ENCODE measurements at places on chromosomes 4 and X. TPM values are rescaled to one million over a fixed set of nuclear protein-coding genes. Genes with fewer than 3 reads are reported as not detected.
A peak's percentile ranks its signal among the peaks of the same experiment; 100 is the strongest.

GRCh38 chrX:29617276-29617675 is 598.1 kb upstream of the MAGEB2 start:
- no peak overlapping the region for H3K4me3 ChIP-seq
- H3K36me3 ChIP-seq = no peaks in the 10 kb centered on the region
- no peak overlapping the region for H3K27ac ChIP-seq
- H3K4me1 ChIP-seq = no peaks in the 10 kb centered on the region
- no peaks in the 10 kb centered on the region for H3K27me3 ChIP-seq
- no peak for DNase-seq

The FAM9B gene
- polyA plus RNA-seq = not detected

DNA sequence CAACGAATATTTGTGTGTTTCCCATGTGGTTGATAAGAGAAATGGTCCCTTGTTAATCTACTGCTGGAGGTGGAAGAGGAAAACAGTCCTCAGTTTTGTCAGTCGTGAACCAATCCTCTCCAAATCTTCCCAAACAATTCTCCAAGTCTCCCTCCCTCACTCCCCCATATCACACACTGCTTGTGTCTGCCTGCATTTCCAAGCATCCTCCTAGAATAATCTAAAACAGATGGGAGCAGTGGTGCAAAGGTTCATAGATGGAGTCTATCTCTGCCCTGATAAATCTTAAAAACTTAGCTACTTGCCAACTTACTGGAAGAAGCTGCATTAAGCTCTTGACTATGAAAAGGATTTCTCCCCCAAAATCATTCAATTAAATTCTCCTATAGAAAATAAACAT is 43.7 kb upstream of the SH3KBP1 start:
- no peaks in the 10 kb centered on the region for H3K36me3 ChIP-seq
- no peak overlapping the region for H3K27ac ChIP-seq
- no peak for DNase-seq
- H3K27me3 ChIP-seq = no peaks in the 10 kb centered on the region

The PAGE2B gene
- 0.24 TPM for polyA plus RNA-seq

The PNMA5 gene
- polyA plus RNA-seq = not detected

DNA sequence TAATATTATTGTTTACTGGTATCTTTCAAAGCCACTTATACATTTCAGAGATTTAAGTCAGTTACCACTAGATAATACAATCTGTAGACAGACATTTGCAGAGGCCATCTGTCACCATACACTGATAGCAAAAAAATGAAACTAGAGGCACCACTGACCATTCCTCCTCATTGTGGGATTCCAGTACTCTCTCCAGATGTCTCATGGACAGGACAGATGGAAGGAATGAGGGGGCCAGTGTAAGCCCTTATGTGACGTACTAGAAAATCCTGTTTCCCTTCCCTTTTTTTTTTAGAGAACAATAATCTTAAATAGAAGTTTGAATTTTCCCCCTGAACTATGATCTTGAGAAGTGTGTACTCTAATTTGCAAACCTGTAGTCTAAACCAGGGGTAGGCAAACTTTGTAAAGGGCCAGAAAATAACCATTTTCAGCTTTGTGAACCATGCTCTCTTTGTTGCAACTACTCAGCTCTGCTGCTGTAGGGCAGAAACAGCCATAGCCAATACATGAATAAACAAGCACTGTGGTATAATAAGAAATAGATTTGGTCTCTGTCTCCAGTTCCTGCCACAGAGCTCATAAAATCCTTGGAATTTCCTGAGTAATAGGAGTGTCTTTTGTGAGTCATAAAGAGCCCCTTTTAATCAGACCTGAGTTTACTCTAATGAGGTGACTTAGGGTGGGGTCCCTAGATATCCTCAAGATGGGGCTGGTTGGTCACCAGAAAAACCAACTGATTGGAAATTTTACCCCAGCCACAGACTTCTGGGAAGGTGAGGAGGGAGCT is 90.4 kb downstream of the MOSPD2 start:
- no peak overlapping the region for H3K4me3 ChIP-seq
- DNase-seq = no peak
- no peaks in the 10 kb centered on the region for H3K36me3 ChIP-seq
- H3K27ac ChIP-seq = no peak overlapping the region
- H3K27me3 ChIP-seq = no peaks in the 10 kb centered on the region

GRCh38 chrX:115284877-115285276 is 4.6 kb upstream of the LUZP4 start:
- no peak overlapping the region for H3K27ac ChIP-seq
- no peak overlapping the region for H3K4me3 ChIP-seq
- DNase-seq = no peak

DNA sequence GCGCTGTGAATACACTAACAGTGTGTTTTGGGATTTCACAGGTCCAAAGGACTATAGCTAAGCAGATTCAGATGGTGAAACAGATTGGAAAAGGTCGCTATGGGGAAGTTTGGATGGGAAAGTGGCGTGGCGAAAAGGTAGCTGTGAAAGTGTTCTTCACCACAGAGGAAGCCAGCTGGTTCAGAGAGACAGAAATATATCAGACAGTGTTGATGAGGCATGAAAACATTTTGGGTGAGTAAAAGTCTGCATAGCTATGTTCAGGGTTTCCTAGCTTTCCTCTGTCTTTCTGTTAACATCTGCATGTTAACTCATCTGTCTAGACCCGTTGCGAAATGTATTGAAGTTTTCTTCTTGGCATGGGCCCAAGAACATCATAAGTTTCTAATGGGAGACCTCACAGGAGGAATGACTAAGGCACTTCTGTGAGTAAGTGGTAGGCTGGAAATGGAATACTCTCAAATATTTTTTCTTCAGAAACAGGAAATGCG is 372.1 kb downstream of the BMPR1B start:
- peak; percentile 85 for DNase-seq
- H3K4me3 ChIP-seq = no peak overlapping the region
- no peaks in the 10 kb centered on the region for H3K4me1 ChIP-seq
- no peaks in the 10 kb centered on the region for H3K27me3 ChIP-seq

- DNase-seq = no peak
- H3K27me3 ChIP-seq = no peaks in the 10 kb centered on the region
- no peak overlapping the region for H3K4me3 ChIP-seq
- no peaks in the 10 kb centered on the region for H3K4me1 ChIP-seq
- peaks cover 2% of the 10 kb centered on the region for H3K36me3 ChIP-seq
- no peak overlapping the region for H3K27ac ChIP-seq
Observed at GRCh38 chrX:102883491-102883890, 53.6 kb upstream of the RAB40AL start.

DNA sequence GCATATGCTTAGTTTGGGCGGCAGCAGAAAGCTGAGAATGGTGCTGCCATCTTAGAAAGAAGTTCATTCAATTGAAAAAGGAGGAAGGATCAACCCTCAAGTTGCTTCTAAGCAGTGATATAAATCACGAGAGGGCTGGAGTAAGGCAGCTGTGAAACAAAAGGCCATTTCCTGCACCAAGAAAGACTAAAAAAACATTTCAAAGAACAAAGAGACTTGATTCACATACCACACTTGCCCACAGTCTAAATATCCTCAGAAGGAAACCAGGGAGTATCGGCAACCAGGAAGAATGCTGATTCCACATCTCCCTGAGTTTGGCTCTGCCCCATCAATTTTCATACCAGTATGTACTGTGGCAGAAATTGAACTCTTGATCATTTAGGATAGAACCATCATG is 240.1 kb downstream of the OPHN1 start:
- no peak for DNase-seq
- H3K36me3 ChIP-seq = no peaks in the 10 kb centered on the region
- no peaks in the 10 kb centered on the region for H3K27me3 ChIP-seq

GRCh38 chr4:58075724-58076123 is 965.5 kb upstream of the IGFBP7 start:
- H3K4me1 ChIP-seq = no peaks in the 10 kb centered on the region
- H3K36me3 ChIP-seq = no peaks in the 10 kb centered on the region
- no peaks in the 10 kb centered on the region for H3K27me3 ChIP-seq
- no peak for DNase-seq
- no peak overlapping the region for H3K4me3 ChIP-seq

The SPANXN4 gene
- polyA plus RNA-seq = not detected

GRCh38 chr4:139266208-139266582 is 13.8 kb downstream of the MGARP start:
- H3K27me3 ChIP-seq = no peaks in the 10 kb centered on the region
- H3K4me1 ChIP-seq = no peaks in the 10 kb centered on the region
- H3K36me3 ChIP-seq = no peaks in the 10 kb centered on the region
- H3K27ac ChIP-seq = no peak overlapping the region
- H3K4me3 ChIP-seq = no peak overlapping the region

GRCh38 chr4:114264452-114264851 is 285.0 kb upstream of the ARSJ start:
- H3K4me1 ChIP-seq = no peaks in the 10 kb centered on the region
- no peaks in the 10 kb centered on the region for H3K36me3 ChIP-seq
- no peak overlapping the region for H3K4me3 ChIP-seq
- DNase-seq = no peak
- no peaks in the 10 kb centered on the region for H3K27me3 ChIP-seq

- H3K27me3 ChIP-seq = no peaks in the 10 kb centered on the region
- H3K36me3 ChIP-seq = peaks cover 15% of the 10 kb centered on the region
- peak overlapping the region; percentile 82 for H3K4me3 ChIP-seq
Observed at GRCh38 chrX:68830419-68831404, 1.9 kb downstream of the EFNB1 start.

DNA sequence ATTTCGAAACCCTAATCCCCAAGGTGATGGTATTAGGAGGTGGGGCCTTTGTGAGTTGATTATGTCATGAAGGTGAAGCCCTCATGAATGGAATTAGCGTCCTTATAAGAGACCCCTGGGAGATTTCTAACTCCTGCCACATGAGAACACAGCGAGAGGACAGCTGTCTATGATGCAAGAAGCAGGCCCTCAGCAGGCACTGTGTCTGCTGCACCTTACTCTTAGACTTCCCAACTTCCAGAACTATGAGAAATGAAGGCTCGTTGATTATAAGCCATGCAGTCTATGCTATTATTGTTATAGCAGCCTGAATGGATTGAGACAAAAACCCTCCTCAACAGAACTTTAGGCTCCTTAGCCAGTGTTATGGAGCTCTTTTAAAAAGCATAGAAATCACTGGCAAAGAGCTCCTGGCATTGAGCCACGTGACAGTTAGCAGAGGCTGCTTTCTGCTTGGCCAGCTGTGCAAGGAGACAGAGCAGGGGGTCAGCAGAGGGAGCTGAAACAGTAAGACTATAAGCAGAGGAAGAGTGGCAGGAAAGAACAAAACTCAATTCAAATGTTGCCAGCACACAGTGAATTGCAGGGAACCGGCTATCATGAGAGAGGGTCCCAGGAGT is 219.2 kb upstream of the FAT1 start:
- no peaks in the 10 kb centered on the region for H3K27me3 ChIP-seq
- no peak overlapping the region for H3K4me3 ChIP-seq
- H3K4me1 ChIP-seq = peaks cover 11% of the 10 kb centered on the region
- H3K27ac ChIP-seq = no peak overlapping the region
- no peaks in the 10 kb centered on the region for H3K36me3 ChIP-seq
- DNase-seq = peak; percentile 31

DNA sequence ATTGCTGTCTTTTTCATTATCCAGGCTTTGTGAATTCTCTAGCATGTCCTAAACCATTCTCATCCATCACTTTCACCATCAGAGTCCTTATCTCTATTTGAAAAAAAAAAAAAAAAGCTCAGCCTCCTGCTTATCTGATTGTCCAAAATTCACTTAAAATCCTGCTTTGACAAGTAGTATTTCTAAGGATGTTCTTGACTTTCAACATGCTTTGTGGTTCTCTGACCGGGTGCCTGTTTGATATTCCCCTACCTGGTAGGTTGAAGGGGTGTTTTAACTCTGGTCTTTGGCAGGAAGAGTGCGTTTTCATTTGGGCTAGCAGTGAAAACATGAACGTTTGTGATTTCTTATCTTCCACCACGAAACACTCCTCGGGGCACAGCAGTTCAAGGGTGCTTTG is 17.3 kb upstream of the BBS12 start:
- no peaks in the 10 kb centered on the region for H3K27me3 ChIP-seq
- no peak overlapping the region for H3K27ac ChIP-seq
- DNase-seq = no peak
- H3K4me3 ChIP-seq = no peak overlapping the region
- H3K4me1 ChIP-seq = no peaks in the 10 kb centered on the region
- H3K36me3 ChIP-seq = no peaks in the 10 kb centered on the region

DNA sequence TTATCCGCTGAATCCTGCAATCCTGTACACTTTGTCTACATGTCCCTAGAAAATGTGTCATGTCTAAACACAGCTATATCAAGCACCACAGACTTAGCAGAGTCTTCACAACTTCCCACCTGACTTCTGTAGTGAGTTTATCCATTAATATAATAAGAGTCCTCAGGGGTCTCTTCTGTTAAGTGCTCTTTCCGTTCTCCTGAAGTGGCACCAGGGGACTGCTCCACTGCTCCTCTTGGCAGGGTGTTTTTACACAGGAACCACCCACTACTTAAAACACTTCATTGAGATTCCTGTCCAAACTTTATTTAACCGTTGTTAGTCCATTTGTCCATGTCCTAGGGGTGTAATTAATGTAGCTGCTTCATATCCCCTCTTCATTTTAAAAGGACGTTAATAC is 1000.4 kb downstream of the STPG2 start:
- H3K27me3 ChIP-seq = no peaks in the 10 kb centered on the region
- no peaks in the 10 kb centered on the region for H3K36me3 ChIP-seq
- H3K27ac ChIP-seq = no peak overlapping the region

GRCh38 chr4:90220459-90220858 is 93.3 kb downstream of the CCSER1 start:
- DNase-seq = no peak
- peaks cover 2% of the 10 kb centered on the region for H3K4me1 ChIP-seq
- no peak overlapping the region for H3K4me3 ChIP-seq
- H3K36me3 ChIP-seq = no peaks in the 10 kb centered on the region
- no peak overlapping the region for H3K27ac ChIP-seq
